NCI-H2171 treated with DMSO at 0.1 percent for 48 hours (cell line): ENCODE measurements at places on chromosomes 11 and 22.

DNA sequence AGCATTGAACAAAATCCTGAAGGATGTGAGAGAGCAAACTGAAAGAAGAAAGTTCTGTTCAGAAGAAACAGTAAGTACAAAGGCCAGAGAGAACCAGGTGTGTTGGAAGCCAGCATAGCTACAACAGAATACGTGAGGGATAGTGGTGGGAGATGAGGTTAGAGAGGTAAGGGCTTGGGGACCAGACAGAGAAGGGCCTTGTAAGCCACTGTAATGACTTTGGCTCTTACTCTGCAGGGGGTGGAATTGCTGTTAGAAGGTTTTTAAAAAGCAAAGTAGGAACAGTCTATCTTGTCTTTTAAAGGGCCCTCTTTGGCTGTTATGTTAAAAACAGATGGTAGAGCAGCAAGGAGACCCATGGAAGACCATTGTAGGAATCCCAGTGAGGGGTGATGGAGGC is 4.2 kb downstream of the PRRG4 start:
- no peak for DNase-seq

DNA sequence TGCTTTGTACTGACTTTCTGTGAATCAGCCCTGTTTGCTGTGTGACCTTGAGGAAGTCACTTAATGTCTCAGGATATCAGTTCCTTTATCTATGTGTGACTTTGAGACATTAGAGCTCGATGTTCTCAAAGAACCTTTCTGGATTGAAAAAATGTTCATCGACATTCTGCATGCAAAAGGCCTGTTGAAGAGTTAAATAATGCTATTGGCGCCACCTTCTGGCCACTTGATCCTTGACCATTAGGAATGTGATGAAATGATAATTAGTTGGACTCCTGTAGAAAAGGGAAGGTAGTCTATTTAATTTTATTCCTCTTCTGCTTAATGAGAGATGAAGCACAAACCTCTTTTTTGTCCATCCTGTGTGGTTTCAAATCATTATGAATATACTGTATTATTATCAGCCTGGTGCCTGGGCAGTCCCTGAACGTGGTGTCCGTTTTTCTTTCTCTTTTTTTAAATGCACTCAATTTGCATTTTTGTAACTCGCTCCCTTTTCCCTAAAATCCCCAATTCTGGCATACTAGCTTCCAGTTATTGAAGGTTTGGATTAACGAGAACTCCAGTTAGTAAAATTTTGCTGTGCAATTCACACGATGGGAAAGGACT is 20.7 kb downstream of the ELF5 start:
- peak; percentile 72 for DNase-seq

- no peak for DNase-seq
These were observed 93.4 kb downstream of the BLID start for GRCh38 chr11:122022646-122023045.

DNA sequence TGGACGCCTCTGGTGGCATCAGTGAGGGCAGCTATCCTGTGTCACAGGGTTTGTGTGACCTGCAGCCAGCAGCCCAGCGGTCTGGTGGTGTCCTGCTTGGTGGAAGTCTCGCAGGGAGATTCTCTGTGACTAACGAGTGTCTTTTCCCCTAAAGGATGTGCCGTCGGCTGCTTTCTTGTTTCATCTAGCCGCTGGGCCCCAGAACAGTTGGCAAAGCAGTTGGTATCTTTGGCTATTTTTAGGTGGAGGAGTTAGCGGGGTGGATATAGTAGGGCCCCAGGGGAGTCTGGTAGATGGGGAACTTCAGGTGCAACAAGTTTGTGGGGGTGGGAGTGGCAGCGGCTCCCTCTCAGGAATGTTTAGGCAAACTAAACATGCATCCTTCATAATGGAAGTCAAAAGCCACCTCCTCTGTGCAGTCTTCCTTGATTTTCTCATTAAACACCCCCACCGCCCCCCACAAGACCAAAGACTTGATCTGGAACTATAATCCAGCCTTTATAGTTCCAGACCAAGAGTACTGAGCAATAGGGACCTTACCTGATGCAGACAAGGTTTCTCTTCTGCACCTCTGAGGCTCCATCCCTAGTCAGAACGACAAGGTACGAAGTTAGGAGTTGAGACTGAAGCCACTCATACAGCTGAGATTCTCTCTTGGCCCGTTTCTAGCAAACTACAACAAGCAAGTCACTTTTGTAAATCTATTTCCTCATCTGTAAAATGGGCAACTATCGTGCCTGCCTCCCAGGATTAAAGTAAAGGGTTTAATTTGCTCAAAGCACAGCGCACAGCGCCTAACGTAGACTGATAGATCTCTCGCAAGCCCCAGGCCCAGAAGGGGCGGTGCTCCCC is 1.1 kb upstream of the PELI3 start:
- DNase-seq, result peak; percentile 26

DNA sequence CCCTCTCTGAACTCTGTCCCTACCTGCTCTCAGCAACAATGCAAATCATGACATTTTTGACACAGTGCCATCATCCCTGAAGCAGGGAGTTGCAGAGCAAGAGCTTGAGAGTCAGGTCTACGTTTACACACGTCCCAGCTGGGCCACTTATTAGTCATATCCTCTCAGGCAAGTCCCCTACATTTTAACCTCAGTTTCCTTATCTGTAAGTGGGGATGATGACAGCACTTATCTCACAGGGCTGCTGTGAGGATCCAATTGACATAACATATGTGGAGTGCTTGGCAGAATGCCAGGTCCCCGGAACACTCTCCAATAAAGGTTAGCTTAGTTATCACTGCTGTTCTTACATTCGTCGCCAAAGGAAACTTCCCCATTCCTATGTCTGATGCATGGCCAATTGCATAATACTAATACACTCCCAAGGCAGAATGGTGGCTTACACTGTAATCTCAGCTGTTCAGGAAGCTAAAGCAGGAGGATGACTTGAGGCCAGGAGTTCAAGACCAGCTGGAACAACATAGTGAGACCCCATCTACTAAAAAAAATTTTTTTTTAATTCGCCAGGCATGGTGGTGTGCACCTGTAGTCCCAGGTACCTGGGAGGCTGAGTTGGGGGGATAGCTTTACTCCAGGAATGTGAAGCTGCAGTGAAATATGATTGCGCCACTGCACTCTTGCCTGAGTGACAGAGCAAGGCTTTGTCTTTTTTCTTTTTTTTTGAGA is 16.6 kb downstream of the ASCC2 start:
- peak; percentile 85 for DNase-seq

GRCh38 chr22:19610518-19611253 is 86.5 kb upstream of the CLDN5 start:
- DNase-seq, result no peak

- no peak for DNase-seq
These were observed 2.7 kb upstream of the PLXNB2 start for GRCh38 chr22:50310031-50310722.

DNA sequence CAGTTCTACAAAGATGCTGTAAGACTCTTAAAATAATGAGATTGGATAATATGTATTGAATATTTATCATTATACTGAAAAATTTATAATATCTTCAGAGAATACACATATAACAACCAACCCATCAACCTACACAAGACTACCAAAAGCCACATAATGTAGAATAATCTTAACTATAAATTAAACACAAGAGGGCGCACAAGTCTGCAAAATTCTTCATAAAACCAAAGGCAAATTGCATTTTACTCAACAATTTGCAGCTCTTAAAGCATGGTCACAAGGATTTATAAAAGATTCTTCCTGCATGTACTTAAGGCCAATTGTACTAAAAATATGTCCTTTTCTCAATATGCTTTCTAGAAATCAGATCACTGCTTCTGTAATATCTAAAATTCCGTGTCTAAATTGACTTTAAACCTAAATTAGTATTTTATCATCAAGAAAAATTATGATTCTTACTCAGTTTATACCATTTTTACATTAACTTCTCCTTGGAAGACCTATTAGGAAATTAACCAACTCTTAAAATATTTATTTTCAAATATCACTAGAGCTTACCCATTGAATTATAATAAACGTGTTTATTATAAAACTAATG is 79.0 kb downstream of the TTC28 start:
- DNase-seq, result peak; percentile 83

- no peak for DNase-seq
These were observed 18.5 kb upstream of the CCDC188 start for GRCh38 chr22:20169253-20169822.

- DNase-seq, result no peak
These were observed 13.9 kb downstream of the INSC start for GRCh38 chr11:15128621-15129020.

DNA sequence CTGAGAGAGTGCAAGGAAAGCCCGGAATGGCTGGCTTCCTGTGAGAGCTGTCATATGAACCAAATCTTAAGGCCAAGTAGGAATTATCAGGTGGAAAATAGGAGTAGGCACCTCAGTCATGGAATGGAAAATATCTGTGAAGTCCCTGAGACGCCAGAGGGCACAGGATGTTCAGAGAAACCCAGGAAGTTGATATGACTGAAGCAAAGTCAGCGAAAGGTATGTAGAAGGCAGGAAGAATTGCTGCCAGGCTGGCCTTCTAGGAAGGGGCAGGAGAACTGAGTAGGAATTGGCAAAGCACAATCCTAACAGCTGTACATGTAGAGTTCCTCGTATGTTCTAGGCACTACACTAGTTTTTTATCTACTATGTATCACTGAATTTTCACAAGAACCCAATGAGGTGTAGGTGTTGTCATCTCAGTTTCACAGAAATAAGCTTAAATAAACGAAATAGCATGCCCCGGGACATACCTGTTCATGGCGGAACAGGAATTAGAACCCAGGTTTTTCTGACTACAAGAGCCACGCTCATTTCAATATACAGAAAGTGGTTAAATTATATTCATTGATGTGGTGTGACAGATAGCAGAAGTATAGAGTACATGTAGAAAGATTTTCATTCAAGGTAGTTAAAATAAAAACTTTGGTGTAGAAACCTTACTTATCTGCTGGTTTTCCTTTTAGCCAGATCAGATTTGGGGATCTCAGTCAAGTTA is 17.0 kb downstream of the HMGXB4 start:
- no peak for DNase-seq

DNA sequence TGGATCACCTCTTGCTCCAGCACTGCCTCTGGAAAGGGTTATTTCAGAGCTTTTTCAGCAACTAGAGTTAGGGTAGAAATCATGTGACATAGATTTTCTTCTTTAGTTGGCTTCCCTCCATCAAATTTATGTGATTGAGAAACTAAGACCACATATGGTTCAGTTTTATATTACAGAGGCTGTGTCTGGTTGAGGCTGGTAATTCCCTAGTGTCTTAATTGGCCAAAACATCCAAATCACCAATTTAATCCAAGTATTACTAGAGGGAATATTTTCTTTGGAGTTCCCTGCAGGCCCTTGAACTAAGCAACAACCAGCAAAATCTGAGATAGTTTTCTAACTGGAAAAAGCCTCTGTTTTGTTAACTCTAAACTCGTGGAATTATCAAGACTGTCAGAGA is 136.3 kb downstream of the ARHGAP42 start:
- DNase-seq, result peak; percentile 85

GRCh38 chr11:7348432-7349304 is 97.0 kb downstream of the SYT9 start:
- DNase-seq, result no peak

DNA sequence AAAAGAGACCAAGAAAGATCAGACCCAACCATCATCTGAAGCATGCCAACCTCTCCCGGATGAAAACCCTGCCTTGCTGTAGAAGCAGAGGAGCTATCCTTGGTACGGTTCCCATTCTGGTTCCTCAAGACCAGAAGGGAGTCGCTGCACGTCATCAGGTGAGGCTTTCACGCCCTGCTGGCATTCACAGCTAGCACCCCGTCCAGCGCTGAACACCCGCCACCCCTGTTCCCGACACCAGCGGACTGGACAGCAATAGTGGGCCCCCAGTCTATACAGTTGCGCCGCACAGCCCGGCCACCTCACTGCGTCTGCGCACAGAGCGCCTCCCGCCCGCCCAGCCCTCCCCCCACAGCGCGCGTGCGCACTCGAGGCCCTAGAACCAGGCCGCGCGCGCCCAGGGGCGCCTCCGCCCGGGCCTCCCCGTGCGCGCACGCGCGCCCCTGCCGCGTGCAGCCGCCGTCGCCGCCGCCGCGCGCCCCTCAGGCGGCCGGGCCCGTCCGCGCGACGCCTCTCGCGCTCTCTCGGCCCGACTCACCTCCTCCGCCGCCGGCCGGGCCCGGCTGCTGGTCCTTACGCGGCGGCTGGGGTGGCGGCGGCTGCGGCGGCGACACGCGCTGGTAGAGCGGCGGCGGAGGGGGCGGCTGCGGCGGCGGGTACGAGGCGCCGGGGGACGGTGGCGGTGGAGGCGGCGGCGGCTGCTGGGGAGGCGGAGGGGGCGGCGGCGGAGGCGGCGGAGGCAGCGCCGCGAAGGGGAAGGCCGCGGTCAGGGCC is 706 bp downstream of the SF1 start:
- peak; percentile 63 for DNase-seq

DNA sequence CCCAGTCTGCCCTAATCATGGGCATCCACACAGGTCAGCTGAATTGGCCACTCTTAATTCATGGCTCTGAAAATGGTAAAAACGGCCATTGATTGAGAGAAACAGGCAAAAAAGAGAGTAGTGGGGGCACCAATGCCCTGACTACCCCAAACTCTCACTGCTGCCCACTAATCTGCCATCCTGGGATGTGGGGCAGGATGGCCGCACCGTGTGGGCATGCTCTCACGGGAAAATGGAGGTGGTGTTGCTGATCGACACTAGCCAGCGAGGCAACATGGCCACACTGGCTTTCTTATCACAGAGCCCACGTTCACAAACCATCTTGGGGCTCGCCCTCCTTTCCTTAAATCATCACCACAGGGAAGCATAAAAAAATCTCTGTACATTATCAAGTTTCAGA is 11.2 kb upstream of the TUB start:
- DNase-seq, result no peak

GRCh38 chr11:116170526-116171120 is 602.2 kb downstream of the BUD13 start:
- DNase-seq, result peak; percentile 29

GRCh38 chr11:75346912-75347647 is 4.4 kb downstream of the ARRB1 start:
- DNase-seq, result no peak

- no peak for DNase-seq
These were observed 94.7 kb downstream of the GGTLC2 start for GRCh38 chr22:22738959-22739585.

- no peak for DNase-seq
These were observed 16.3 kb downstream of the DGKZ start for GRCh38 chr11:46363455-46364005.

DNA sequence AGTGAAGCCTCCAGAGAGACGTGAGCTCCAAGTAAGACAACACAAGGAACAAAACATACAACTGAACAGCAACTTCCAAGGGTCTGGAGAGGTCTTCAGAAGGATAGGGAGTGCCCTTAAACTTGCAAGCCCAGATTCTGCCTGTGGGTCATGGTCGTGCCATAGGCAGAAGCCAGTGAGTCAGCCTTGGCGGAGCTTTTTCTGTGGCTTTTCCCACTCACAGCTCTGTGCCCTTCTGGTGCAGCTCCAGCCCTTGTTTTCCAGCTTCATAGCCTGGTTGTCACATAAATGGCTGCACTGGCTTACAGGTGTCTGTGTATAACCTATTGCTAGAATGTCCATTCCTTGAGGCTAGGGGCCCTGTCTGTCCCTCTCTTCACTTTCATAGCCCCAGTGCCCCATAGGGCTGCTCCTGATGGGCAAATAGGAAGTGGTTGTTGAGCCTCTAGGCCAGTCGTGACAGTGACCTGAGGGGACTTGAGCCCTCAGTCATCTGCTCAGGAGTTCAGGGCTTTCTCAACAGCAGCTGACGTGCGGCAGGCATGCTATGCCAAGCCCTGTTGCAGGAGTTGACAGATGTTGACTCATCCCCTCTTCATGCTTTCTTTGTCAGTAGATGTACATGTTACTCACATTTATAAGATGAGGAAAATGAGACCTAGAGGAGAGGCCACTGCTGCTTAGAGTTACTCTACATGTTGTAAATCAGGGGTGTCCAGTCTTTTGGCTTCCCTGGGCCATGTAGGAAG is 7.4 kb downstream of the MED15 start:
- DNase-seq, result no peak

- no peak for DNase-seq
These were observed at the start of gene UBQLNL for GRCh38 chr11:5516599-5516998. Gene UBQLNL, minus strand, starts transcription at chr11:5516699. Its CDS starts 258 bp downstream, at chr11:5516441.
